ENCODE measurements at places on chromosomes 13 and 19.

DNA sequence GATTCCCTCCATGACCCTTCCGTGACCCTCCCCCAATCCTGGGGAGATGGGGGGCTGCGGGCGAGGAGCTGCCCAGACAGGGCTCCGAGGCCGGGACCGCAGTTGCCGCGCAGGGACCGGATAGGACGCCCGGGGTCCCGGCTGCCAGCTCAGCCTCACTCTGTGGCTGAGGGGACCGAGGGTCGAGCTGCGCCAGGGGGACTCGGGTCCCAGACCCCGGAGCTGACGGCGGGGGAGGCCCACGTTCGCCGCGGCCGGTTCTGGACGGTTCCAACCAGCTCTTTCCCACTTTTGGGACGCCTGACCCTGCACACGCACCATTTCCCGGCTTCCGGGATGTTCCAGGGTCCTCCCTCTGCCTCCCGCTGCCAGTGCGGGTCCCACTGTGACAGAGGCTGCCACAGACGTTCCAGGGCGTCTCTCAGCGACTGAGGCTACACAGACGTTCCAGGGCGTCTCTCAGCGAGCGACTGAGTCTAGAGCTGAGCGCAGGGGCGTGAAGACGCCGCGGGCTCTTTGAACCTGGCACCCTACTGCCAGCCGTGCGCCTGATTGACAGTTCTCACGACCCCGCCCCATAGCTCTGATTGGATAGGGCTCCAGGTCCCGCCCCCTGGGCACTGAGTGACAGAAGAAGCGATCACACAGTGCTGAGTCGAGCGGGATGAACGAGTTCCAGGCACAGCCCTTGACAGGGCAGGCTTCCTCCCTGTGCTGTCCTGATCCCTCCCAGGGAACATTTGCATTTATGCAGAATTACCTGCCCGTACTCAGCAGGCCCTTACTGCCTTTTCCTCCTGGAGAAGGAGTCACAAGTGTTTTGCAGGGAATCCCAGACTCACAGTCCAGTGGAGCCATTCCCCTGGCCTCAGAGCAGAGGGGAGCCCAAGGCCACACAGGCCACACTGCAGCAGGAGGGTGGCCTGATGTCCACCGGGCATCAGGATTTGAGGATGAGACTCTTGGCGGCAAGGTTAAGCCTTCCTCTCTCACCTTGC, at the start of gene ZNF563:
ZNF563 (minus strand) TSS at position 472 of the 998 bp plus-strand sequence; CDS start at position 321, 151 bp downstream.
- DNase-seq = peak; percentile 98

GRCh38 chr13:24159357-24159756, 1.2 kb upstream of the SPATA13 start:
- no peak for DNase-seq

DNA sequence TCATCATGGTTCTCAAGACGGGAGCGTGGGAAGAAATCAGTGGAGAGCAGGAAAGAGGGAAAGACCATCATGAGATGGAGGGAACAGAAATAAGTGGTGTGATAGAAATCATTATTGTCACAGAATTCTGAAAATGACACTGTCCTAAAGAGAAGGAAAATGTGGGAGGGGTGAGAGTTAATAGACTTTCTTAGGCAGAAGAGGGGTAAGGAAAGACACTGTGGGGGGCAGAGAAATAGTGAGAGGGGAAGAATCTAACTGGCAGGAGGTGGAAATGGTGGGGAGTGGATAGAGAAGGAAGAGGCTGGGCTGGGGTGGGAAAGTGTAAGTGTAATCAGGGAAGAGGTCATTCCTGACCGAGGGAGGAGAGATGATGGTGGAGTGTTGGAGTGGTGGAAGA, 3.2 kb downstream of the PINLYP start:
- DNase-seq = no peak

GRCh38 chr13:99150575-99151361, 49.9 kb upstream of the UBAC2 start:
- no peak for DNase-seq

GRCh38 chr13:82747291-82747690, 1135.0 kb downstream of the SLITRK1 start:
- no peak for DNase-seq

GRCh38 chr13:110685305-110686020, 20.5 kb downstream of the CARS2 start:
- no peak for DNase-seq

DNA sequence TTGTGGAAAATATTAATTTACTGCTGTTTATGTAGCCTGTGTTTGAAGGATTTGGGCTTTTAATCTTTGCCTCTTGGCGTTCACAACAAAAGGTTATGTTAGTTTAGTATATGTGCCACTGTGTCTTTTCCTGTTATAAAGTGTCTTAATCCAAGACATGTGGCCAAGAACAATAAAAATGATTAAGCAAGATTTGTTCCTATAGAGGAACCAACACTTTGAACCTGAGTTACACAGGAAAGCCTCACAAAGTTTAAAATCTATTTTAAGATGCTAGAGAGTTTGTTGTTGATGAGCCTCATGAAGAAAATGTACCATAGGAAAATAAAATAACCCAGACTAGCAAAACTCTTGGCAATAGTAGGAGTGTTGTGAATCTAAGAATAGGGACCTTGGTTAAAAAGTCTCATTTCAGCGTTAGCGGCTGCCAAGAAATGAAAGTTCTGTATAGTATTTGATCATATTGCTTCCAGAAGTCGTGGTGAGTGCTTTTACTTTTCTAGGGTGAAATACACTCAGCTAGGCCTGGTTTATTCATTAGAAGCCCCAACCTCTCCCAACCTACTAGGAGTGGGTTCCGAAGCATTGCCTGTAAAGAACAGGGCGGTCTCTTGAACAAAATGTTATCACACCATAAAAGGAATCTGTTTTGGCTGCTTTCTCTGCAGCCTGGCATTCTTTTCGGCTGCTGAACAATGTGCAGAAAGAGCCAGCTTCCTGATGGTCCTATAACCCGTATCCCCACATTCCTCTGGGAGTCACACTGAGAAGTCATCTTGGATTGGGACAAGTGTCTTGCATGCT, 102.6 kb downstream of the LRCH1 start:
- no peak for DNase-seq

GRCh38 chr19:28691683-28692082, 521.3 kb downstream of the UQCRFS1 start:
- no peak for DNase-seq

GRCh38 chr13:109804654-109805053, 18.3 kb upstream of the IRS2 start:
- DNase-seq = no peak

DNA sequence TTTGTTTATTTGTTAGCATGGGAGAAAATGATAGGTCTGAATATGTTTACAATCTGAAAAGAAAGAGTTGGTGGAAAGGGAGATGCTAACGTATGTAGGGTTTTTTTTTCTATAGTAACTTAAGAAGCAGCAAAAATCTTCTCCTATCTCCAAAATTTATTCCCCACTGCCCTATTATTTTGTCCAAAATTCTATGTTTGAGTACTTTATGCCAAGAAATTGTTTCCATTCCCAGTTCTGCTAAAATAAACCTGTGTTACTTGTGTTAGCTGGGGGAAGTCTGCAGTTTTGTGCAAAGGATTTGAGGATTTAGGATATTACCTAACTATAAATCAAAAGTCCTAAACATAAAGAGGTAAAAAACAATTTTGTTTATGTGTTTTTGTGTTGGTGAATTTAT, 2770.4 kb upstream of the PCDH20 start:
- DNase-seq = no peak

GRCh38 chr19:42380155-42380554, 9.9 kb downstream of the CNFN start:
- no peak for DNase-seq

Measured in activated CD4-positive, alpha-beta T cell treated with anti-CD3 and anti-CD28 coated beads for 24 hours (primary cell).